ENCODE measurements at places on chromosomes 5 and 9.

DNA sequence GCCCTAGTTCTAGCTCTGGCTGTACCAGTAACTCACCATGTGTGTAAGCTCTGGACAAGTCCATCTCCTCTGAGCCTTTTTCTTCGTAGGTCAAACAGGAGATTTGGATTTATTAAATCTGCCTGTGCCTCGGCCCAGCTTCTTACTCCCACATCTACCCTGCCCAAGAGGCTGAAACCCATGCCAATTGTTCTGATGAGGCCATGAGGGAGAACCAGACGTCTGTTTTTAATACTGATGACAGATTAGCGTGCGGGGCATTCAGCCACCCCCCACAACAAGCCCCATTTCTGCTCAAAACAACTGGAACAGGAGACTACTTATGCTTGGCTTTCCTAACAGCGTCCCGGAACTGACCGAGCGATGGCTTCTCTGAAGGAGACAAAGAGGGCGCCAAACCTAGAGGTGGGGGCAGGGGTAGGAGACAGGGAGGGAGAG, 81.2 kb upstream of the TRIM32 start:
- DNase-seq: peak; percentile 61

DNA sequence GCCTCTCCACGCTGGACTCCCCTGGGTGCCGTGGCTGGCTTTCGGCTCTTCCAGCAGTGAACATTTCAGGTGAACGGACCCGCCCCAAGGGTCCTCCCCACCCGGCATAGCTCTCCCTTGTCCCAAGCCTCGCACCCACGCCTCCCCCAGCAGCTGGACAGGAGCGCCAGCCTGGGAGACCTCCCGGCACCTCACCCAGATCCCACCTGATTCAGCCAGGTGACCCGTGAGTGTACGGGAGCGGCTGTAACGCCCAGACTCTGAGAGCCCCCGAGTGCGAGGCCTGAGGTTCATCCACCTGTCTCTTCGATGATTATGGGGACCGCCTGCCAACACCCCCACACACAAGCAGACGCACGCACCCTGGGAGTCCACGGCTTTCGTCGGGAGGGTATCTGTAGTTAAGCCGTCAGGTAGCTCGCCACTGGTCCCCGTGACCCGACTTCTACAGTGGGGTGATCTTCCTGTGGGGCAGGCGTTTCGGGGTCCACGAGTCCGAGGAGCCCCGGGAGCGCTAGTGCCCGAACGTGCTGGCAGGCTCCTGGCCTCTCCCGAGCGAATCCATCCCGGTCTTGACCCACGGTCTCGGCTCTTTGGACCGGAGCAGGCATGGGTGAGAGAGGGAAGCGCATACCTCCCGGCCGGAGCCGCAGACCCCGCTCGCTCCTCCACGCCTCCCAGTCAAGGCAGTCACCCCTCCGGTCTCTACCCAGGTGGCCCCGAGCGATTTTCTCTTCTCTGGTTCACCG, 14.9 kb downstream of the TRIM7 start:
- no peak for DNase-seq

- DNase-seq: no peak
These were observed 33.8 kb downstream of the RNF145 start for GRCh38 chr5:159175547-159175946.

- no peak for DNase-seq
These were observed 32.3 kb upstream of the CSF1R start for GRCh38 chr5:150118561-150119229.

DNA sequence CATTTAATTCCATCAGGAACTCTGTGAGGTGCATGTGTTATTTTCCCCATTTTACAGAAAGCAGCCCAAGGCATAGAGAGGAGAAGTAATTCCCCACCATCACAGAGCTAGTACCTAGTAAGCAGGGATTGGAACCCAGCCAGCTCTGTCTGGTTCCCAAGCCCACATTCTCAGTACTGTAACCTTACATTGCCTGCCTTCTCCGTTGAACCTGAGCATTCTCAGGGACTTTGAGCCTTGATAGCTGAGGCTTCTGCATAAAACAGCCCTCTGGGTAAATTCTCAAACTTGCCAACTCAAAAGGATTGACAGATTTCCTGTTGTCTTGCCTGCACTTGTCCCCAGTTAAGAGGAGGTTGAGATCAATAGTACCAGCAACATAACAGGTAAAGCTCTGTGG, 9.2 kb upstream of the GLE1 start:
- no peak for DNase-seq

- no peak for DNase-seq
These were observed 40.9 kb upstream of the SLC25A51 start for GRCh38 chr9:37944671-37945481.

DNA sequence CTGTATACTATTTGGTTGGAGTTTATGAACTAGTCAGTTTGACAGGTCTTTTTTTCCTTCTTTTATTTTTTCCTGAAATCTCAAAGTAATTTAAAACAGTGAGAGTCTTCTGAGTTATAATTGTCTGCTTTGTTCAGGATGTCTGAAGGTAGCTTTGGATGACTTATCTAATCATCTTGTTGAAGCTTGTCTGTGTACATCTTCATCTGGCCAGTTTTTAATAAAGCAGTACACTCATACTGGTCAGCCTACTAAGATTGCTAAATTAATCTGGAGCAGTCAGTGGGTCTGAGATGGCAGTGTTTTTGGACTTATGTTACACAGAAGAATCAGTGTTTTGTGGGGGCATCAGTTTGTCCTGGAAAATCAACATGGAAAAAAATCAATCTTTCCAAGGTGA, 482.4 kb downstream of the CDH10 start:
- DNase-seq: no peak

GRCh38 chr5:40660751-40661150, 19.0 kb upstream of the PTGER4 start:
- DNase-seq: no peak

DNA sequence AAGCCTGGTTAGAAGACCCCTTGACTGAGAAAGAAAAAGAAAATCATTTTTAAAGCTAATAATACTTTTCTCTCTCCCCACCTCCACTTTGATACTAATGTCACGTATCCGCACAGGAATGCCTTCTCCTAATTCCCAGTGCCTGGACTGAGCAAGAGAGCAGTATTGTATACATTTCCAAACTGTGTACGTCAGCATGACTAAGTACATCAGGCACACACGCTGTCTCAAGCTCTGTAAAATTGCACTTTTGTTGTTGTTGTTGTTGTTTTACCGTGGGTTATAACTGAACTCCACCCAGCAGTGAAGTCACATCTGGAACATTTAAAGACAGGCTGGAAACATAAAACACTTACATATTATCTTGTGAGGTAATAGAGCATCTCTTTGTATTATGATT, 407.6 kb downstream of the DNAH5 start:
- DNase-seq: no peak

GRCh38 chr9:113579283-113580040, 115.9 kb downstream of the RGS3 start:
- DNase-seq: no peak

DNA sequence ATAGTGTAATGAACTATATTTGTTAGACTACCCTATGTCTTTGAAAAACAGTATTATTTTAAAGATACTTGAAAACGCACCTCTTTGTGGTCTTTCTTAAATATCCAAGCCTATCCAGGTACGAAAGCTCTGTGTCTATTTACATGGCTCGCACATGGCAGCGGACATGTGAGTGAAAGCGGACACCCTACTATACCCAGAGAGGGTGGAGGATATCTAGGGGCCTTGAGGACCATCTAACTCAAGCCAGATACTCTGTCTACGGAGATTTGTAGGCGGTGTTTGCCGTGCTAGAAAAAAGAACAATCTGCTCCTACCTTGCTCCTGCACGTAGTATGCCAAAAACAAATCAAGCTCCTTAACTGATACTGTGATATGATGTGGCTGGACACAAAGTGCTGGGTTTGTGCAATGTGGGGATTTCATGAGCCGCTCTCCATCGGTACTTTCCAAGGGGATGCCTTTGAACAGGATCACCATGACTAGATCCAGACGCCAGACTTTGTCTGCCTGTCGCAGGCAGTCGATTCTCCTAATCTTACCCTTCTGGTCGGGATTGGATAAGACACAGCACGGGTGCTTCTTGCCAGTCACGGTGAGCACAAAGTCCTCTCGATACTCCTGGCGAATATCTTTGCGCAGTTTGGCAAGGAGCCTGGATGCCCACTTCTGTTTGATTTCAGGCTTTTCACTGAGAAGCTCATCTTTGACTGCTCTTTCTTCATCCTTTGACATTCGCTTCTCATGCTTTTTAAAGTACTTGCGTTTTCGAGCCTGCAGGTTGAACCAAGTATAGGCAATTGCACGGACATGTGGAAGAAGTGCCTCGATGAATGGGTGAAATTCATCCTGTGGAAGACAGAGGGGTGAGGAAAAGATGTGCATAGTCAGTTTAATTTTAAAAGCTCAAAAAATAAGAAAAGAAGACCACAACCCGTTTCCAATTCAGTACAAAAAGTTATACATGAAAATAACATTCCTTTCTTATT, 7.0 kb downstream of the NFIB start:
- DNase-seq: peak; percentile 72

DNA sequence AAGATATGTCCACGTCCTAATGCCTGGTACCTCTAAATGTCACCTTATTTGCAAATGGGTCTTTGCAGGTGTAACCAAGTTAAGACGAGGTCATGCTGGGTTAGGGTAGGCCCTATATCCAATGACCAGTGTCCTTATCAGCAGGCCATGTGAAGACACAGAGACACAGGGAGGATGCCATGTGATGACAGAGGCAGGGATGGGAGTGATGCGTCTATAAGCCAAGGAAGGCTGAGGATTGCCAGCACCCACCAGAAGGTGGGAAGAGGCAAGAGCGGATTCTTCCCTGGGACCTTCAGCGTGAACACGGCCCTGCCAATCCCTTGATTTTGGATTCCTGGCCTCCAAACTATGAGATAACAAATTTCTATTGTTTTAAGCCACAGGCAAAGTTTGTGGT, 123.4 kb upstream of the CXCL14 start:
- DNase-seq: no peak

GRCh38 chr9:78118742-78119473, 87.3 kb upstream of the GNAQ start:
- DNase-seq: no peak

- DNase-seq: peak; percentile 33
These were observed 32.2 kb downstream of the BHMT start for GRCh38 chr5:79143684-79144379.

GRCh38 chr9:69857131-69857530, 36.5 kb downstream of the CFAP95 start:
- DNase-seq: no peak

DNA sequence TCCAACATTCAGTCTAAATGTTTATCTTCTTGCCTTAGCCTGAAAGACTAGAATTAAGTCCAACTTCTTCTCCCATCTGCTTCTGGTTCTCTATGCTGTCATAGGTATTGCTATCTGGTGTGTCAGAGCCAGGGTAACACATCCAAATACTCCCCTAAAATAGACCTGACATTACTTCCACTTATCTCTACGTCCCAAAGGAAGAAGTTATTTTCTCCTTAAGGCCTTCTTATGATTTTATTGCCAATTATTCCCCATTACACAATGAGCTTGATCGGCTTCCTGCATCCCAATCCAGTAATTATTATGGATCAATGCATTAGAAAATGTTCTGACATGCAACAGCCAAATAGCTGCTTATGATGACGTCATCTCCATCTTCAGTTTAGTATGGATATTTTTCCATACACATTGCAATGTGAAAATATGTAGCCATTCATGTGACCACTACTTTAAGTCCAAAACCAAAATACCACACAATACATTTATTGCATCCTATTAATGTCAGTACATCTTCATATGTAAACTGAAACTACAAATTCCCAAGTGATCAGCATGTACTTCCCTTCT, 555.5 kb downstream of the MAT2B start:
- peak; percentile 13 for DNase-seq

GRCh38 chr5:77087484-77088261, 588 bp upstream of the ZBED3 start:
- peak; percentile 19 for DNase-seq

- DNase-seq: no peak
These were observed 44.1 kb downstream of the PIP5K1B start for GRCh38 chr9:68749135-68749534.

DNA sequence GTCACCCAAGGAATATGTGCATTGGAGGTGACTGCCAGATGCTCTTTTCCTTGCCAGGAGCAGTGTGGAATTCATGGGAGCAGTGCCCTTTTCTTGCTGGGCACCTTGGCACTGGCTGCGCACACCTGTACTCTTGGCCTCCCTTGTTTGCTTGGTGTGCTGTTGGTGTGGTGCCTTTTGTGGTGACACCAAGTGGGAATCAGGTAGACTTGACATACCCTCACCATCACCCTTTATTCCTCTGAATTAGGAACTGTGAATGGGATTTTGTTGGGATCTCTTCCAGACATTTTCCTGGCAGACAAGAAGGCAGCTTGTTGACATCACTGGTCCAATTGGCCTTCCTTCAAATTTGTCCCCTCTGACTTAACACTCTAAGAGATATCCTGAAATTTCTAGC, 82.3 kb downstream of the RAI14 start:
- no peak for DNase-seq

GRCh38 chr9:11182001-11182400, 569.2 kb upstream of the PTPRD start:
- no peak for DNase-seq

GRCh38 chr9:125549891-125550885, 156.8 kb downstream of the MAPKAP1 start:
- DNase-seq: peak; percentile 53

- DNase-seq: no peak
These were observed 125.4 kb upstream of the SLC30A5 start for GRCh38 chr5:68968429-68968828.

- no peak for DNase-seq
These were observed 45.1 kb upstream of the DAB2 start for GRCh38 chr5:39469777-39470415.

GRCh38 chr9:136587145-136587943, 41.5 kb upstream of the NOTCH1 start:
- peak; percentile 97 for DNase-seq

DNA sequence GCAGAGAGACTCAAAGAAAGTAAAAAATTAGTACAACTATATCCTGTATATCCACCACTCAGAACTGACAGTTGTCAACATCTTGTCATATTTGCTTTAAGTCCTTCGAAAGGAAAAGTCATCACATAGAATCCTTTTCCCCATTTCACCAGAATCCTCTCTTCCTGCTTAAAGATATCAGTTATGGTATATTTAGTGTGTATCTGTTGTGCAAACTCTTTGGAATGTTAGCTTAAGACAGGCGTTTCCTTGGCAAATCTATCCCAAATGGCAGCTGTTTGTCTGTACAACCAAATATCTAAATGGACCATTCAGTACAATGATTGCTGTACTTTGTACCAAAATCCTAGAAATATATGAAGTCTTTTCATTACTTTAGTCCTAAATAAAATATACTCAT, 98.5 kb downstream of the ITGA1 start:
- DNase-seq: no peak

- no peak for DNase-seq
These were observed 40.6 kb downstream of the TENT4A start for GRCh38 chr5:6753851-6754250.

- no peak for DNase-seq
These were observed 27.3 kb downstream of the NADK2 start for GRCh38 chr5:36214436-36214835.

All from muscle of back (tissue), 13 donors.